ENCODE measurements at places on chromosomes 7 and 10. TPM values are rescaled to one million over a fixed set of nuclear protein-coding genes. Genes with fewer than 3 reads are reported as not detected.

MGAM2 gene
- not detected for total RNA-seq

ENO4 gene
- not detected for total RNA-seq

RNF32 gene
- 0.23 TPM for total RNA-seq

PLEKHS1 gene
- not detected for total RNA-seq

NUTM2E gene
- total RNA-seq: not detected

PAPOLB gene
- 0.23 TPM for total RNA-seq

NCOA4 gene
- total RNA-seq: 256 TPM

TMEM225B gene
- 0.09 TPM for total RNA-seq

CDCA7L gene
- 85.4 TPM for total RNA-seq

GRID2IP gene
- total RNA-seq: not detected

SVOPL gene
- not detected for total RNA-seq

C1GALT1 gene
- 45.5 TPM for total RNA-seq

FHIP2A gene
- total RNA-seq: 34.9 TPM

RHOBTB1 gene
- total RNA-seq: 45.6 TPM
